ENCODE measurements at places on chromosomes 2 and 18.

- no peak for DNase-seq
Measured at GRCh38 chr2:130798472-130799218, 38.1 kb upstream of the ARHGEF4 start.

GRCh38 chr2:241412144-241412543 lies 56.1 kb downstream of the FARP2 start:
- no peak for DNase-seq

DNA sequence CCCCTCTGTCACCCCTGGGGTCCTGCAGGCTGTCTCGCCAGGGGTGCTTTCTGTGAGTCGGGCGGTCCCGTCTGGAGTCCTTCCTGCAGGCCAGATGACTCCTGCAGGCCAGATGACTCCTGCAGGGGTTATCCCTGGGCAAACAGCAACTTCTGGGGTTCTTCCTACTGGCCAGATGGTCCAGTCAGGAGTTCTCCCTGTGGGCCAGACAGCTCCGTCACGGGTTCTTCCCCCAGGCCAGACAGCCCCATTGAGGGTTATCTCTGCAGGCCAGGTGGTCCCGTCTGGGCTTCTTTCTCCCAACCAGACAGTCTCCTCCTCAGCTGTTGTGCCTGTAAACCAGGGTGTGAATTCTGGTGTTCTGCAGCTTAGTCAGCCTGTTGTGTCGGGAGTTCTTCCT lies 27.6 kb downstream of the ADNP2 start:
- no peak for DNase-seq

- DNase-seq: no peak
Measured at GRCh38 chr2:106282462-106283170, 88.5 kb upstream of the UXS1 start.

GRCh38 chr2:162821718-162822117 lies 16.8 kb downstream of the KCNH7 start:
- DNase-seq: no peak

DNA sequence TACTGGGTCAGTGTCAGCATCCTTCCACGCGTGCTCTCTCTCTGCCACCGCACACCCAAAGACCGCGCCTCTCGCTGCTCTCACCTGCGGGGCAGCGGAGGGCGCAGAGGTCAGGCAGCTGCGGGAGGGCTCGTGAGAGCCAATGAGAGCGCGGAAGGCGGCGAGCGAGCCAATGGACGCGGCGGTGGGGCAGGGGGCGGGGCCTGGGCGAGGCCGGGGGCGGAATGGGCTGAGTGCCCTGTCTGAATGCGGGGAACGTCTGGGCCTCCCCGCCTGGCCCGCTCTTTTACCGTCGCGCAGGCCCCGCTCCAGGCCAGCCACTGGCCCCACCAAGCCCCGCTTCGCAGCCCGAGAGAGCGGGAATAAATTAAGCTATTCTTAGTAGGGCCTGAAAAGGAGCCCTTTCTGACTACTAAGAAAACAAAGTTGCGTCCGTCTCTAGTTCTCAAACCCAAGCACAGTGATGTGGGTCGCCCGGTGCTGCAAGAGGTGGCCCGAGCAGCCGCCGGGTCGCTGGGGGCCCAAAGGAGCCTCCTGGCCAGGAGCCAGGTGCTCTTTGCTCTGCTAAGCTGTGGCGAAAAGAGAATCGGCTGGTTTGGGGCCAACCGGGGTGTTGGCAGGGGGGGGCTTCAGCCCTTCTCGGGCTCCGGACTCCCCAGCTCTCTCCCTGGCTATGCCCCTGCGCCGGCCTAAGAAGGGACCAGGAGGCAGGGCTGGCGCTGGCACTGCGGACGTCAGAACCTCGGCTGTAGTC lies 81.1 kb upstream of the GLI2 start:
- DNase-seq: no peak

DNA sequence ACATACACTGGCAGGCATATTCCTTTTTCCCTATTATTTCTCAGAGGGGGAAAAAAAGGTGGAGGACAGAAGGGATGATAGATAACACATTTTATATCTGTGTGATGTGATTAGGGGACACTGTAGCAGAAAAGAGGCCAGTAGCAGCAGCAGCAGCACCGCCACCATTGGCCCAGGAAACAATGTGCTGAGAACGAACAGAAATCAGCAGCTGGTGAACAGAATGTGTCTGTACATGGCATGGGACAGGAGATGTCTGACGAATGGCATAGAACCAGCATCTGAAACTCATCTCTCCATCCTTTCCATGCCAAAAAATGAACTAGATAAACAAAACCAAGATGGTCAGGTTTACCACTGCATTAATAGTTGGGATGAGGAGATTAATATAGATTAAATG lies 936.1 kb upstream of the ACVR2A start:
- DNase-seq: no peak

DNA sequence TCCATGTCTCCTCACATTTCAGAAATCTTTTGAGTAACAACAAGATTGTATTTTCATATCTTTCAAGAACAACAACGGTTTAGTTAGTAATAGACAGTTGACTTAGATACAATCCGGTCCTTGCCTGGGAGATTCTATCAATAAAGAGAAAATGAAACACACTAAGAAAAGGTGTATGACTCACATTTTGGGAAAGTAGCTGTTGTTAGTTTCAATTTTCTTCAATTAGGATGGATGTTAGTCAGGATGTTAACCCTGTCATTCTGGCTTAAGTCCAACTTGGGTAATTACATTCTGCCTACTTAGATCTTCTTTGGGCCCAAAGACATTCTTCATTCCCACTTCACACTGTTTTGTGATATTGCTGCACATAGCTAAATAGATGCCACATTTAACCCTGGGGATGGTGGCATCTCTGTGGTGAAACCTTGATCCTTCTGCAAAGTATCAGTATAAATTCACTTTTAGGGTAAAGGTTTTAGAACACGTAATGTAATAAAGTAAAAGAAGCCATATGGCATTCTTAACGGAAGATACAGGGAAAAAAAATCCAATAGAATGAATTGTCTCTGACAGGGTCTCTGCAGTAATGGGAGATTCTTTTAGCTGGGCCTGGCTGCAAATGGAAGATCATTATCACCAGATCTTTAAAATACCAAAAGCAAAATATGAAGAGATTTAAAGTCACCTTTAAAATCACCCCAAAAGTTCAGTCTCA lies 365.5 kb downstream of the FIGN start:
- no peak for DNase-seq

DNA sequence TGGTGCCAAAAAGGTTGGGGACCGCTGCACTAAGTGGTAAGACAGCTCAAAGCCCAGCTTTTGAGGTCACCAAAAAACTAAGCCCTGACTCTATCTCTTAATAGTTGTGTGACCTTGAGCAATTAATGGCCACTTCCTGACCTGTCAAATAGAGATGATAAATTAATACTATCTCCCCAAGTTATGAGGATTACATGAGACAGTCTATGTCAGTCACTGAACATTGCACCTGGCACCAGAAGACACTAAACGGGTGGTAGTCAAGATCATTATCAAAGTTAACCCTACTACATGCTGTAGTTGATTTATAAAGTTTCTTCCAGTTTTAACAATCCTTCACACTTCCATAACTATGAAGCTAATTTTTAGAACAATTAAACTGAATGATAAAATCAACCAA lies 36.5 kb downstream of the STPG4 start:
- no peak for DNase-seq

- DNase-seq: no peak
Measured at GRCh38 chr2:173914055-173914927, 50.9 kb downstream of the SP3 start.

- DNase-seq: no peak
Measured at GRCh38 chr18:29154758-29155725, 978.1 kb upstream of the CDH2 start.

DNA sequence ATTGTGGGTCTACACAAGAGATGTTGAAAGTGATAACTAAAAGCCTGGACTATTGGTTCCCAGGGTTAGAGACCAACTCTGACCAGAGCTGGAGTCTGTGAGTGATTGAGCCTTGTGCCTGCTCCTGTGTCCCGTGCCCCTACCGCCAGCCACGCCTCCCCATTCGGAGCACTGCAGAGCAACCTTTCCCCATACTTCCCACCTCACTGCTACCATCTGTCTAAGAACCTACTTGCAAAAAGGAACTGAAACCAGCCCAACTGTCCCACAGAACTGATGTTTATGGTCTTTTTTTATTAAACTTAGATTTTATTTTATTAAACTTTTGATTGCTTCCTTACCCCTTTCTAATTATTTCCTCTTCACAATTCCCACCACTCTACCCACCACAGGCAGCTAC lies 300.3 kb upstream of the MGAT5 start:
- DNase-seq: no peak

DNA sequence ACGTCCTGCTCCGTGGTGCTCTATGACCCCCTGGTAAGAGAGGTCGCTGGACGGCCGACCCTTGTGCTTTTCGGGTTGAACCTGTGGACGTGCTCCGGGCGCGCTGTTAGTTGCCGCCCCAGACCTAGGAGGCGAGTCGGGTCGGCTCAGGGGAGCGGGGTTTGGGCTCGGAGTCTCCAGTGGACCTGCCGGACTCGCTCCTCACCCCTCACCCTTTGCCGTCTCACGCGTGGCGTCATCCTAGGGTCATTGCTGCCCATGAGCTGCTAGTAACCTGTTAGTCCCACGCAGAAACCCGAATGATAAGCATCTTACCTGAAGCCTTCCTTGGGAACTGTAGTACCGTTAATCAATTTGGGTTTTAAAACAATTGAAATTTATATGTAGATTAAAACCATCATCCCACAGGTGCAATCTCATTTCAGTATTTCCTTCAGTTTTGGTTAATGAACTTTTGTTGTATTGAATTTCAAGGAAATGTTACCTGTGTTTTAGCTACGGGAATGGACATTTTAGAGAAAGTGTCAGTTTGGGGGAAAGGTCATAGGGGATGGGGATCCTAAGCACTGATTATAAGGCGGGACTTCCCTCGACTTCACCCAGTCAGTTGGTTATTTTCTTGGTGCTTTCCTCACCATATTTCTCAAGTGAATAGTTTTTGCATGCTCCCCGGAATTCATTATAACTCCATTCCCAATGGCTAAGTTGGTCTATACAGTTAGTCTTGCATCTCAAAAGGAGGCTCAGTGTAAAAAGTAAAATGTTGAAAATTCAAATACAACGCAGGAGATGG lies 536 bp downstream of the ELP2 start:
- no peak for DNase-seq

GRCh38 chr2:73202156-73203054 lies at the start of gene NOTO:
Gene NOTO (plus strand): TSS chr2:73202574. CDS start chr2:73202667, 93 bp downstream.
- DNase-seq: no peak

- DNase-seq: no peak
Measured at GRCh38 chr2:240509667-240510512, 47.9 kb downstream of the ANKMY1 start.

- no peak for DNase-seq
Measured at GRCh38 chr2:182558564-182558963, 131.7 kb upstream of the PDE1A start.

DNA sequence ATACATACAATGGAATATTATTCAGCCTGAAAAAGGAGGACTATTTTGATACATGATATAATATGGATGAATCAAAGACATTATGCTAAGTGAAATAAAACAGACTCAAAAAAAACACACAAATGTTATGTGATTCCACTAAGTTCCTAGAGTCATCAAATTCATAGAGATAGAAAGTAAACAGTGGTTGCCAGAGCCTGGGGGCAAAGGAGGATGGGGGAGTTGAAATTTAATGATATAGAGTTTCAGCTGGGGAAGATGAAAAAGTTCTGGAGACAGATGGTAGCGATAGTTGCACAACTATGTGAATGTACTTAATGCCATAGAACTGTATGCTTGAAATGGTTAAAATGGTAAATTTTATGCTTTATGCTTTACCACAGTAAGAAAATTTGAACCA lies 119.7 kb downstream of the METTL4 start:
- no peak for DNase-seq

DNA sequence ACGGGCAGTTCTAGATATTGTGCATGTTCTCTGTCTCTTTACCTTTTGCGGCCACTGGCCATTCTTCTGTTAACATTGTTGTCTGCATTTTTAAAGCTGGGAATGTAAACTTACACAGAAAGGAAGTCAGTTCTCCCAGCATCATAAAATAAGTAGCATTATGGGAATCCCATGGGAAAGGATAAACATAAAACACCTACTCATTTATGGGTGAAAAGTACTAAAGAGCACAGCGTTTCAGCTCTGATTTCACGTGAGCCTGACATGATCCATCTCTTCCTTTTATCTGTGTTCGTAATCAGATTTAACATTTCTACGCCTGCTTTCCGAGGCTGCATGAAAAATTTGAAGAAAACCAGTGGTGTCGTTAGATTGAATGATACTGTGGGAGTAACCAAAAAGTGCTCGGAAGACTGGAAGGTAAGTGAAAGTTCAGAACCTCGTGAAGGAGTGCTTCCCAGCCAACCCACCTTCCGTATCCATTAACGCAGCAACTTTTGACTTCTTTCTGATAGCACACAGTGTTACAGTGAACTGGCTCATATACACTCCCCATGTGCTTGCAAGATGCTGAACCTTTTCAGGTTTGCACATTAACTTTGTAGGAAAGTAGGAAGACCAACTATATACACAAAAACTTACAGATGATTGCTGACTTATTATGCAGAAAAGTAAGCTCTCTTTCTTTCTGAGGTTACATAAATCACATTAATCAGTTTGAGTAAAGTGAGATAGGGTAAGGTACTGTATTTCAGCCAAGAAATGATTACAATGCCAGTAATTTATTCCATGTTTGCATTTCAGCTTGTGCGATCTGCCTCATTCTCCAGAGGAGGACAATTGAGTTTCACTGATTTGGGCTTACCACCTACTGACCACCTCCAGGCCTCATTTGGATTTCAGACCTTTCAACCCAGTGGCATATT lies 86.5 kb upstream of the TTC39C start:
- no peak for DNase-seq

DNA sequence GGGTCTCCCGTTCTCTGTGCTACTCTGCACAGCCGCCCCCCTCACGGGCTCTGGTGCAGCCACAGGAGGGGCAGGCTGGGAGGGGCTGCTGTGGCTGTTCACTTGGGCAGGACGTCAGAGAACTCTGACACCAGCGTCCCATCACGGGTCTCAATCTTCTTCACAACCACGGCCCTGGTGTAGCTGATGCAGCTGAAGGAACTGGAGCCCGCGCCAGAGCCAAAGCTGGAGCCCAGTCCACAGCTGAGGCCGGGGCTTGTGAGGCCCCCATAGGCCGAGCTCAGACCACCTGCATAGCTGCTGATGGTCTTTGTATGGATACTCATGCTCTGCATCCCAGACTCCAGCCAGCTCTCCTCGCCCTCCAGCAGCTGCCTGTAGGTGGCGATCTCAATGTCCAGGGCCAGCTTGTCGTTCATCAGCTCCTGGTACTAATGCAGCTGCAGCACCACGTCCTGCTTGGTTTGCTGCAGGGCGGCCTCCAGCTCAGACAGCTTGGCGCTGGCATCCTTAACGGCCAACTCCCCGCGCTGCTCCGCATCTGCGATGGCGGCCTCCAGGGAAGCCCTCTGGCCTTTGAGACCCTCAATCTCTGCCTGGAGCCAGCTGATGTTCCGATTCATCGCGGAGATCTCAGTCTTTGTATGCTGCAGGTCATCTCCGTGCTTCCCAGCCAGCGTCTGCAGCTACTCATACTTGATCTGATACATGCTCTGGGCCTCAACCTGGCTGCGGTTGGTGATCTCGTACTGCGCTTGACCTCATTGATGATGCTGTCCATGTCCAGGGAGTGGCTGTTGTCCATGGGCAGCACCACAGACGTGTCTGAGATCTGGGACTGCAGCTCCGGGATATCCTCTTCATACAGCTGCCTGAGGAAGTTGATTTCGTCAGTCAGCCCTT lies 7.4 kb upstream of the DUSP19 start:
- no peak for DNase-seq
